GF-D8 (cell line): ENCODE measurements at places on chromosomes 12 and 14.

DNA sequence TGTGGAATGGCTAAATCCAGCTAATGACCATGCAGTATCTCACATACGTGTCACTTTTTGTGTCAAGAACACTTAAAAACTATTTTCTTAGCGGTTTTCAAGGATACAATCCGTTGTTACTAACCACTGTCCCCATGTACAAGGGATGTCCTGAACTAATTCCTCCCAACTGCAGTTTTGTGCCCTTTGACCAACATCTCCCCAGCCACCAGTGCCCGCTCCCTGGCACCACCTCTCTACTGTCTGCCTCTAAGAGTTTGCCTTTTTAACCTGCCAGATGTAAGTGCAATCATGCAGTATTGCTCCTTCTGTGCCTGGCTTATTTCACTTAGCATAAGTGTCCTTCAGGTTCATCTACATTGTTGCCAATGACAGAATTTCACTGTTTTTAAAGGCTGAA lies 315.7 kb downstream of the TMEM121 start:
- no peak for DNase-seq

DNA sequence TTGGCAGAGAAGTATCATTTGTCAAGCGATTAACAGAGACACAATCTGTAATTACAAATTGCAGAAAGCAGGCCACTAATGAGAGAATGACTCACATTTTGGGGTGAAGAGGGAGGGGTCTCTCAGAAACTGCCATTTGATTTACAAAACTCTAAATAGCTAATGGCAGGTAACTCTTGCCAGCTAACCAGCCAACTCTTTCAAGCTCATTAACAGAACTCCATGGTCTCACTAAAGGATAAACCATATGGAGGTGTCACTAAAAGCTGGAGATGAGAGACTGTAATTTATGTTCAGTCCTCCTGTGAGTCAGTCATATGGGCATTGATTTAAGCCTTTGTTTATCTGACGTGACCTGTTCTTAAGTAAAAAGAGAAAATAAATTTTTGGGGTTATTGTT lies 336.4 kb downstream of the FOXG1 start:
- no peak for DNase-seq

DNA sequence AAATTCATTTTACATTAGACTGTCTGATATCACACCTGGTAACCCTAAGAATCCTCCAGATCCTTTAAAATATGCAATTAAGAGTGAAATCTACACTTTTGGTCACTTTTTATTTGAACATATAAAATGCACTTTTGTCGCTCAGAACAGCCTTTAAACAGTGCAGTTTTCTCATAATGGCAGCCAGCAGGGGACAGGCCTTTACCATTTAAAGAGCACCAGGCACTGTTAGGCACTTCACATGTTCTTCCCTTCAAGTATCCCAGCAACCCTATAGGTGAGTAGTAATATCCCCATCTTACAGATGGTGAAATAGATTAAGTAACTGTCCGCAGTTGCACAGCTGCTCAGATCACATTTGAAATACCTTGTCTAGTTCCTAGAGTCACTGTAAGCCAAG lies 11.3 kb upstream of the SAMD4A start:
- DNase-seq: no peak

- DNase-seq: no peak
These were observed 13.9 kb downstream of the ACVRL1 start for GRCh38 chr12:51921017-51921725.

- no peak for DNase-seq
These were observed 185.6 kb downstream of the TMEM117 start for GRCh38 chr12:44021471-44021971.

- DNase-seq: no peak
These were observed 24.3 kb downstream of the ANG start for GRCh38 chr14:20712904-20713303.

DNA sequence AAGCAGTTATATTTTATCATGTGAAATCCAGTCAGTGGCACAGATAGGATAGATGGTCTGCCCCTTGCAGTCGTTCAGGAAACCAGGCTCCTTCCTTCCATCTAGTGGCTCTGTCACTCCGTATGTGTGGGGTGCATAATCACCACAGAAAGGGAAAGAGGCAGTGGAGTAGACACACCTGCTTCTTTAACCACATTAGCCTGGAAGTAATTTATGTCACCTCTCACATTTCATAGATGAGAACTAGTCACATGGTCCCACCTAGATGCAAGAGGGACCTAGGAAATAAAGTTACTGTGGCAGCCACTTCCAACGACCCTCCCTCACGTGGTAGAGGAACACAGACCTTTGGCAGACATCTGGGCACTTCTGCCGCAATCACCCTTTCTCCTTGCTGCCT lies 14.2 kb upstream of the RNU6-8 start:
- no peak for DNase-seq
